ENCODE measurements at places on chromosomes 2 and 18.

- DNase-seq: no peak
These were observed 78.3 kb upstream of the CRIM1 start for GRCh38 chr2:36277146-36277808.

- no peak for DNase-seq
These were observed 1073.0 kb downstream of the TDRD15 start for GRCh38 chr2:22196806-22197205.

DNA sequence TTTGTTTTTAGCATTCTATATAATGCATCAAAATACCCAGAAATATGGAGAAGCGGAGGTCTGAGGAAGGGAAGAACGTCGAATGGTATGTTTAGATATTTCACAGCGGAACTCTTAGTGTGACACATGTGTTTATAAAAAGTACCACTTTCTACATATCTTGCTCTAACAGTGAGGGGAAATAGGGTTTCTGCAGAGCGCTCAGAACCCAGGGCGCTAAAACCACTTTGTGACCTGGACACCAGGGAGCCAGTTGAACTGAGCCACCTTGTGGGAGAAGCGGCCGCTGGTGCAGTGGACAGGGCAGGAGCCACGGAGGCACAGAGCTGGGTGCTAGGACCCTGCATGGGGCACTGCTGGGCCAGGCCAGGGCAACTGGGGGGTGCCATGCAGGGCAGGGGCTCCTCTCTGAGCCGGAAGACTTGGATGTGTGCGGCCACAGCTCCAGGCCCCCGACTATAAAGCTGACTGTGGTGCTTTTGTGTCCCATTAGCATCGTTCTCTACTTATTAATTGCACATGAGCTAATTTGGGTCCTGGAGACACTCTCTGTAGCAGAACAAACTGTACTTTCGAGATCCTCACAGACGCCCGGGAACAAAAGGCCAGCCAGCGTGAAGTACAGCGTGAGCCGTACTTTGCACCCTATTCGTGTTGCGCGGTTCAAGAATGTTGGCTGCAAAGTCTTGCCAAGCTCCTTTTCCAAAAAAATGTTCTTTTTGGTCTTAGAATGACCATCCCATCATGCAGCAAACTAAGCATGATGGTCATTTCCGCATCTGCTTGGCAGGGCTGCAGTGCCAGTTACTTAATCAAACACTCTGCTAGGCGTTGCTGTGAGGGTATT is 151.9 kb upstream of the ALKAL2 start:
- no peak for DNase-seq

DNA sequence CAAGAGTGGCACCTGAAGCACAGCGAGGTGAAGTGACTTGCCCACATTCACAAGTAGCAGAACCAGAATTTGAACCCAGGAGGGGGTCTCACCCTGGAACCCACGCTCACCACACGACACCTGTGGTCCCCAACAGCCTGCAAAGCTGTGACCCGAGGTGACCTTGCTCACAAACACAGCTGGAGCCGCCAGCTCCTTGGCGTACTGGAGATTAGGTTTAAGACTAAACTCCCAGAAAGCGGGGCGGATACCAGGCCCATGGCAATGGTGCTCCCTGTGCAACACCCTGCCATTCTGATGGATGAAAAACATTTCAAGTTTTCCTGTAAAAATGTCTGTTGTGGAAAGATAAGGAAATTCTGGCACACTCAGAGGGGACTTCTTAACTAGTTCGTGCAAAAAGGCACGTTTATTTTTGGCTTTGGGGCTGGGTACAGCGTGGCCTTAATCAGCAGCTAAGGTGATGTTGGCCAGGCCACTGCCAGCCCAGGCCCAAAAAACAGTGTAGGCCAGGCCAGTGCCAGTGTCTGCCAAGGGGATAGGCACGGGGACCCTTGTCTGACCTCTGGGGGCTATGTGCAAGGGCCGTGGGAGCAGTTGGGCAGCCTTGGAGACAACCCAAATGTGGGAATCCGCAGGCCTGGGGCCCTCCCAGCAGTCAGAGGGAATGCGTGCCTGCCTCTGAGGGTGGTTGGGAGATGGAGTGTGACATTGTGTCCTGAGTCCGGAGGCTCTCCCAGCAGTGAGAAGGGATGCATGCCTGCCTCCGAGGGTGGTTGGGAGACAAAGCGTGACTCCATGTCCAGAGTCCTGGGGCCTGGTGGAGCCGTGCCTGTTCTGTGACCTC is 185.0 kb upstream of the HS6ST1 start:
- DNase-seq: no peak

GRCh38 chr2:169819106-169819505 is 5.6 kb downstream of the METTL5 start:
- no peak for DNase-seq

- DNase-seq: no peak
These were observed 45.1 kb downstream of the AGAP1 start for GRCh38 chr2:235538981-235539380.

- no peak for DNase-seq
These were observed 167.2 kb downstream of the SS18 start for GRCh38 chr18:25923193-25923592.

- no peak for DNase-seq
These were observed 18.9 kb downstream of the TTR start for GRCh38 chr18:31610286-31611205.

DNA sequence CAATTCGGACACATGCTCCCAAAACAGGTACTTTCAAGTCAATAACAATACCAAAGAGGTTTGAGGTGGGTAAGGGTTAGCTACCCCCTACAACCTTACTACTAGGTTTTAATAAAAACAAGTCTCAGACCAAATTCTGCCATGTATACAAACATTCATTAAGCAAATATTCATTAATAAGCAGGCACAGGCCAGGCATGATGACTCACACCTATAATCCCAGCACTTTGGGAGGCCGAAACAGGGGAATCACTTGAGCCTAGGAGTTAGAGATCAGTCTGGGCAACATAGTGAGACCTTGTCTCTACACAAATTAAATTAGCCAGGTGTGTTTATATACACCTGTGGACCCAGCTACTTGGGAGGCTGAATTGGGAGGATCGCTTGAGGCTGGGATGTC is 11.7 kb upstream of the ELAC1 start:
- no peak for DNase-seq

DNA sequence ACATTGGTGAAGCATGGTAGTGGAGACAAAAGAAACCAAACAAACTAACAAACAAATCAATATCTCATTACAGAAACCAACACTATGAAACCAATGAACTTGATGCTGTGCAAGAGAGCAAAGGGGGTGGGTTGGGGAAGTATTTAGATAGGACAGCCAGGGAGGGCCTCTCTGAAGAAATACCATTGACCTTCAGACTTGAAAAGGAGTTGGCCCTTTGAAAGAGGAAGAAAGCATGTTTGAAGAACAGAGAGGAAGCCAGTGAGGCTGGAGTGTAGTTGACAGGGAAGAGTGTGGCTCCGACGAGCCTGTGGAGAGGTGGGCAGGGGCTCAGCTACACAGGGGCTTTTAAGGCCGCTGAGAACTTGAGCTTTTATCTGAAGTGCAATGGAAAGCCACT is 151.0 kb upstream of the GATA6 start:
- DNase-seq: no peak

DNA sequence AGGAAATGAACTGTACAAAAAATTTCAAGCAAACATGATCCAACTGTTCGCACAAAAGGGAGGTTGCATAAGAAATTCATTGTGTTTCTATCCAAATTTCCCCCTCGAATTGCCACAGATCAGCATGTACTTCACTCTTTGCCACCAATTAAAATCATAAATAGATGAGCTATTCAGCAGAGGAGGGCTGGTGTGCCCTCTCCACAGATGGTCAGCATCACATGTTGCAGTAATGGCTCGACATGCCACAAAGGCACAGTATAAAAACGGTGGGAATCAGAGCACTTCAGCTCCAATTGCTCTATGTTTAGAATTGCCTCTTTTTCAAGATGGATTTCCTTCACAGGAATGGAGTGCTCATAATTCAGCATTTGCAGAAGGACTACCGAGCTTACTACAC is at the start of gene G6PC2:
TSS of gene G6PC2 (plus strand) at position 289 of the 400 bp plus-strand sequence. CDS start at position 330, 41 bp downstream.
- DNase-seq: no peak

- DNase-seq: no peak
These were observed 2.0 kb upstream of the BOLA3 start for GRCh38 chr2:74149570-74150319.

- DNase-seq: peak; percentile 62
These were observed 673 bp upstream of the SMCHD1 start for GRCh38 chr18:2654928-2655177.

DNA sequence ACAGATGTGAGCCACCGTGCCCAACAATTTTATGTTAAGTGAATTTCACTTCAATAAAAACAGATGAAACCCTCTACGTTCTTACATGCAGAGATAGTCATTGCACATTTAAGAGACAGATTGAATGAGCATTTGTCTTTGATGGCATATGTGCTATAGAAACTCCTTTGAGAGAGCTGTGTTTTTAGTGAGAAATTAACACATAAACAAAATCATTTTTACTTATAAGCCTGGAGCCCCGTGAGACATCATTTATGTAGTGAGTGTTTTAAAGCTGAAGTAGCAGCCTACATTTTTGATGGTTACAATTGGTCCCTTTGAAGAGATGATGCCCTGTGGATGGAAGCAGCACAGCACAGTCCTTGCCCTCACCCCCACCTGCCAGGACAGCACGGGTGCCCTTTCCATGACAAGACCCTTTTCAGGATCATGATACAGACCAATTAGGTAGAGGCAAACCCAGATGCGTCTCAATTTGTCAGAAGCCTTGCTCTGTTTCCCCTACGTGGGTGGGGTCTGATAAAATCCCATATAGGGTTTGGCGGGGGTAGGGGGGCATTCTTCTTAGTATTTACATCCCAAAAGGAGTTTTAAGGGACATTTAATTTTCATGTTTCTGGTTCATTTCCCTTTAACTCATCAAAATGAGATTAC is 237.1 kb downstream of the BCL2 start:
- no peak for DNase-seq

- DNase-seq: no peak
These were observed 35.8 kb upstream of the GLS start for GRCh38 chr2:190844700-190845401.

DNA sequence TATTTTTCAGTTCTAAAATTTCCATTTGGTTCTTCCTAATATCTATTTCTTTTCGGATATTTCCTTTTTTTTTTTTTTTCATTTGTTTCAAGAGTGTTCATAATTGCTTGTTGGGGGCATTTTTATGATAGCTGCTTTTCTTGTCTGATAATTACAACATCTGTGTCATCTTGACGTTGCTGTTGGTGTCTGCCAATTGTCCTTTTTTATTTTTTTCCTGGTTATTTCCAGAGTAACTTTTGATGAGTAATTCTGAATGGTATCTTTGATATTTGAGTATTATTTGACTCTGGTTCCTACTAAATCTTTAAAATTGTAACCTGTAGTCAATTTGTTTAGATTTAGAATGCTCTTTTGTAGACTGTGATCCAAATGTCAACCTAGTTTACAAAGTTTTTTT is 51.3 kb upstream of the CHRNA1 start:
- no peak for DNase-seq

DNA sequence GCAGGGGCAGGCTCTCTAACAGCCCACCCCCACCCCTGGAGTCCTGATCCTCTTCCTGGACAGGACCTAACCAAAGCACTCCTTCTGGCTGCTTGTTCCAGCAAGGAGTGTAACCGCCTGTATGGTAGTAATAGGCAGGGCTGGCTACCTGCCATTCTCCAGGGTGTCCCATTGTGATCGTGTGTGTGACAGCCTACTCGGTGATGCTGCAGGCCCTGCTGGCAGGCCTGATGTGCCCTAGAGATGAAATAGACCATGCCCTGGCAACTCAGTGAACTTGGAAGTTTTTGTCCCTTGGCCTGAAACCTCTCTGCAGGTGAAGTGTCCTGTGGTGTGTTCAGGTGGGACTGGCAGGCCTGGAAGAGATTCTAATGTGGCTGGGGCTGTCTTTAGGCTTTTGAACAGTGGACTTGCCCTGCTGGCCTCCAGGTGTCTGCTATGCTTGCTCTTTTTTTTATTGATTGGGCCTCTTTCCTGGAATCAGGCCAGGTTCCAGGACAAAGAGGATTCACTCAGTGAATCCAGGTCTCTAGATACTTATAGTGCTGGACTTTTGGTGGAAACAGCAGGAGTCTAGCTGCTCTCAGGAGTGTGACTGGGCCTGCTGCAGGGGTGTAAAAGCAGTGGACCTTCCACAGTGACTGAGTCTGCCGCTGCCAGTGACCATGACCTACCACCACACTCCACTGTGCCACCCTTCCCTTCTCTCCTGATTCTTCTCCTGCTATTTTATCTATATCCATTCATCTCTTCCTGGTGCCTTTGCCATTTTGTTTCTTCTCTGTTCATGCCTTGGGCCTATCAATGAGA is 132.1 kb downstream of the CTIF start:
- DNase-seq: no peak

DNA sequence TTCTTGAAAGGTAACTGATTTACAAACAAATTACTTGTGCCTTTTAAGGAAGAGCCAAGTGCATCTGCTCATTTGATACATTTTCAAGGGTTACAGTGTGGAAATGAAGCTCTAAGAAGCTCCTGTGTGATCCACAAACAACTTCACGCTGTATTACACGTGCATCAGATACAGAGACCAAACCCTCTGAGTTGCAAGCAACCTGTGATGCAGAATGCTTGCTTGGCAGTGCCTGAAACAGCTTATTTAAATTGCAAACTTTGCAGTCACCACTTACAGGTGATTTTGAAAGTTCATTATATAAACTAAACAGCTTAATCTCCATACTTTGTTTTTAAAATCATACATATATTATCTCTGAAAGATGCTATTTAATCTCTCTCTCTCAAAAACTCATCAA is 50.1 kb downstream of the ZEB2 start:
- DNase-seq: no peak

GRCh38 chr2:96934831-96935540 is 51.4 kb downstream of the FAM178B start:
- DNase-seq: no peak

DNA sequence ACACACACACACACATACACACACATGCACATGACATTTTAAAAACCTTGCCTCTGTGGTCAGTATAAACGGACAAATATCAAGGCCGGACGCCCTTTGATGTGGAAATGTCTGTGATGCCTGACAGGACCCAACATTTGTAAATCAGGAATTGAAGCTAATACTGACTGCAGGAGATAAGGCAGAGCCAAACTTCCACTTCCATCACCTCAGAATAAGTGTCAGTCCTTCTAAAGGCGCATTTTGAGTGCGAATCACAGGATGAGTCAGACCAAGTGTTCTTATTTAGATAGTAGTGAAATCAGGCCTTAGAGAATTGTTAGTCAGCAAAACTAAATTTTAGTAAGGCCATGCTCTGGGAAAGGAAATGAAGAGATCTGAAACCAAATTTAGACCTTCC is 211.7 kb upstream of the LRATD1 start:
- no peak for DNase-seq

- DNase-seq: no peak
These were observed 309.2 kb downstream of the NRXN1 start for GRCh38 chr2:50722776-50723175.

DNA sequence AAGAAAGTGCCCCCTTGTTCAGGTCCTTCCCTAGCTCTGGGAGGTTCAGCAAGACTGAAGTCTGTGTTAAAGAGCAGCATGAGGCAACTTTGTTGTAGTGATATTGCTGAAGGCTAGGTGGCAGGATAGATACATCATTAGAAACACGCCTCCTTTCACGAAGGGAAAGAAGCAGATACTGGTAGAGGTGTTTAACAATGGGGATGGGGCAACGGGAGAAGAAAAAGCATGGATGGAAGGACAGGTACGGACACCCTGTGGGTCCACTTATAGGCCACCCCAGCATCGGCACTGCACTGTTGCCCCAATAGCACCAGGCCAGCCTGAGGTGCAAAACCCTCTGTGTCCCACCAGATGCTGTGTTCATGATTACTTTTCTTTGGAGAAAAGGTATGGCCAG is 3.5 kb upstream of the IGFBP5 start:
- DNase-seq: peak; percentile 48

GRCh38 chr2:55338268-55338667 is 69.2 kb upstream of the MTIF2 start:
- no peak for DNase-seq

GRCh38 chr18:66328296-66328878 is 275.5 kb downstream of the CDH19 start:
- DNase-seq: no peak

Measured in hematopoietic multipotent progenitor cell treated with erythropoietin and hydrocortisone succinate and interleukin-3 and kit ligand, for 15 days (in vitro differentiated cells).